Dermis microvascular lymphatic vessel endothelial cell (primary cell): ENCODE measurements at places on chromosomes 12 and 14. TPM values are rescaled to one million over a fixed set of nuclear protein-coding genes. Genes with fewer than 3 reads are reported as not detected.

MYH6 gene
- total RNA-seq: not detected in 2 replicates

MMAB gene
- 19.2 and 33.1 TPM in 2 replicates for total RNA-seq

HPD gene
- not detected in 2 replicates for total RNA-seq

DTX1 gene
- 1.8 and 6.1 TPM in 2 replicates for total RNA-seq

PRIMA1 gene
- total RNA-seq: not detected in 2 replicates

ERP27 gene
- 0.13 TPM in 1 of 2 replicates, not detected in the other for total RNA-seq

IL23A gene
- total RNA-seq: 0.13 TPM in 1 of 2 replicates, not detected in the other

- peak; percentile 43 for DNase-seq
Observed at GRCh38 chr14:75711105-75711795, 50.2 kb downstream of the TTLL5 start.

DNA sequence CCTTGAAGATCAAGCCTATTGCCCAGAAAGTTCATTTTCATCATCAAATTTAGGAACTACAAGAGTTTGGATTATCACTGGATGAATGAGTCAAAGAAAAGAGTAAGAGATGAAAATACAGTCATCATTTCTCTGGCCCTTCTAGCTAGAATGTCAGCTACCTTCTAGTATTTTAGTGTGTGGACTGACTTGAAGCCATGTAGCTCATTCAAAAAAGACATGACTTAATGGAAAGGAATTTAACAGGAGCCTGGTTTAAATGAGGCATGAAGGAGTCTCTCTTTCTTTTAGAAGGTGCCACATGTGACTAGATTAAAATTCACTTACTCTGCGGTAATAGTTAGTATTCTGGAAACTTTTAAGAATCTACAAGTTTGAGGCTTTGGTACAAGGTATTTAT is 7.1 kb downstream of the PTHLH start:
- DNase-seq: no peak

GRCh38 chr12:56878010-56878339 is 56.2 kb downstream of the SDR9C7 start:
- no peak for DNase-seq

GRCh38 chr14:73973497-73973896 is 23.4 kb downstream of the COQ6 start:
- no peak for DNase-seq

DNA sequence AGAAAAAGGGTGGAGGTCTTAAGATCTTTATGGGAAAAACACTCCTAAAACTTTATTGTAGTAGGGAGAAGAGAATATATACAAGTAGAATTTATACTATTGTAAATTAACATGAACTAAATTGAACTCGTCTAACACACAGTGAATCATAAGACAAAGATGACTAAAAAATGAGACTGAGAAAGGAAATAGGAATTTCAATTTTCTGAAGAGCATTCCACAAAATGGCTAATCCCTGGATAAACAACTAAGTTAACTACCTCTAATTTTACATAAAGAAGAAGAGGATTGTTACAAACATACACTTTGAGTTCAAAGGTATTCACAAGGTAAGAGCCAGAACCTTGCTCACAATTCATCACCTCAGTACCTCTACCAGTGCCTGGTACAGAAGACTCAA is 2.0 kb downstream of the MAP4K5 start:
- no peak for DNase-seq

DNA sequence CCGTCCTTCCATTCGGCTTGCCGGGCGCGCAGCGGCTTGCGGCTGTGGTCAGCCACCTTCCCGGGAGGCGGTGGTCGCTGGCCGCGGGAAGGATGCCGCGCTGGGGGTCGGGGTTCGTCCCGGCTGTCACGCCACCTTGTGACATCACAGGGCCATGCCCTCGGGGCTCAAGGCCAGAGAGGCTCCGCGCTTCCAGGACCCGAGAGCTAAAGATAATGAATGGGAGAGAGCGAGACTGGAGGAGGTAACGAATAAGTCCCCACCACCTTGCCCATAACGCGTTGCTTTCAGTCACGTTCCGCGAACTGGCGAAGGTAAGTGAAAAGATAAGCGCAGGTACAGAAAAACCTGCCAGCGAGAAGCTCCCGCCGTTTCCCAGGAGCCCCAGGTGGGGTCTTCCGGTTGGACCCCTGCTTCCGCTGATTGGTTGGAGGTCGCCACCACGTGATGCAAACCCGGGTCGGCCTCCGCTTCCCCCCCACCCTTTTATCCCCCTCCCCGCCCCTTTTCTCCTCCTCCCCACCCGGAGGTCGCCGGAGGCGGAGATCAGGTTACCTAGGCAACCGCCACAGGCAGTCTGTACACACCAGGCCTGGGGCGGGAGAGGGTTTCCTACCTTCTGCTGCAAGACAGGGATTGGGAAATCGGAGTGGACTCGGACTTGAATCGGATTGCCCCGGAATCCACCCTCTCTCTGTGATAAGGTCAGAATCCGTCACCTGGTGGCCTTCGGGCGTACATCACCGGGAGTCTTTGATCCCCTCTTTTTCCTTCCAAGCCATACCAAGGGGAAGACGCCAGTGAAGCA is at the start of gene LRRC9:
Gene LRRC9 (plus strand): TSS at position 575 of the 808 bp plus-strand sequence.
- no peak for DNase-seq

DNA sequence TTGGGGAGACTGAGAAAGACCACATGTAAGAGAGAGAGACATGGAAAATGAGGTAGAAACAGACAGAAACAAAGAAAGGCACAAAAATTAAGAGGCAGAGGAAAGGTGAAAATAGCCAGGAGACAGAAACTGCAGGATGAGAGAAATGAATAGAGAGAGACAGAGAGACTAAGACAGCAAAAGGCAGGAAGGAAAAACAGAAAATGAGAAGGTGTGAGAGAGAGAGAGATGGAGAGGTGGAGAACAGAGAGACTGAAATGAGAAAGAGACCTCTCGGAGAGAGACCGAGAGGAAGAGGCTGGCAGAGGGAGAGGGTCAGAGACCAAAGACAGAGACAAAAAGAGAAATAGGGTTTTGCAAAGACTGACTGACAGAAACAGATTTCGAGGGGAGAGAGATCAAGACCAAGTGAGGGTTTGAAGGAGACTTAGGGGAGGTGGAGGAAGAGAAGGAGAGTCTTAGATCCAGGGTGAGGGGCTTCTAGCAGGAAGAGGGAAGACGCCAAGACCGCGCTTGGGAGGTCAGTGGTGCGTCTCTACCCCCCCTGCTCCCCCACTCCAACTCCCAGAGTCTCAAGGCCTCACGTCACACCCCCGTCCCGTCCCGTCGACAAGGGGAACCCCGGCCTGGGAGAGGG is 1.1 kb upstream of the AQP5 start:
- DNase-seq: no peak

DNA sequence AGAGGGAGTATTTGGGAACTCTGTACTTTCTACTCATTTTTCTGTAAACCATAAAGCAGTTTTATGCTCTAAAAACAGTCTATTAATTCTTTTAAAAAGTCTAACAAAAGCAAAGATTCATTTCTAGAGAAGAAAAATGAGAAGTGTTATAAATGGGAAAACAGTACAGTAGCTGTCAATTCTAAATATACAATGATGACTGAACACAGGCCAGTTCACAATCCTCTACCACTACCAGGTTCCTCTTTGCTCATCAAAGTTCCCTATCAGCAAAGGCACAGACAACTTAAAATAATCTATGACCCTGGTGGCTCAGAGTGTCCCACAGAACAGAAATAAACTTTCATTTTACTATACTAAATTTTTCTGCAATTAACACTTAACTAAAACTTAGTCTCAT is 12.5 kb downstream of the NAA25 start:
- DNase-seq: no peak

- peak; percentile 84 for DNase-seq
Observed at GRCh38 chr12:87827638-87828264, 201.4 kb downstream of the C12orf50 start.

DNA sequence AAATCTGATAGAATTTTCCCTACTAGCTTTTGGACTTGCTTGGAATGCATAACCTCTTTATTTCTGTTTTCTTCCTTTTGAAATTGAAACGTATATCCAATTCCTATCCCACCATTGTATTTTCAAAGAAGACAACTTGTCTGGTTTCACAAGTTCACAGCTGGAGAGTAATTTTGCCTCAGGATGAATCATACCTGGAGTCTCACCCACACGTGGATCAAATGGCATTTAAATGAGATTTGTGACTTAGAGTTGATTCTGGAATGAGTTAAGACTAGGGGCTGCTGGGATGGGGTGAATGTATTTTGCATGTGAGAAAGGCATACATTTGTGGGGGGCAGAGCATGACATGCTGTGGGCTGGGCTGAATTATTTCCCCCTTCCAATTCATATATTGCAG is 516.5 kb upstream of the MGAT4C start:
- no peak for DNase-seq

DNA sequence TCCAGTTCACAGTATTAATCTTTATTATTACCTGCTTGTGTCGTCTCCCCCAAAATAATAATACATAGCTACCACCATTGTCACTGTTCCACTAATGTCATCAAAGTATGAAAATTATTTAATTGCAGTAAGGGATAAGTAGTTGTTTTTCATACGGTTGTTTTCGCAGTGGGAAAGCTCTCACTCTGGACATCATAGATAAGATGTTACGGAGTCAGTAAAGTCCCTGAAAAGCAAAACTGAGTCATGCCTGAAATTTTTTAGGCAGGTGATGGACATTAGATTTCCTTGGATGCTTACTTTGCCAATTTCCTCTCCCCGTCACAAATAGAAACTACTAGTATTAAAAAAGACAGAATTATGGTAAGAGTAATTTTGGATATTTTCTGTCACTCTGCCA is 13.2 kb downstream of the PNP start:
- no peak for DNase-seq

- DNase-seq: no peak
Observed at GRCh38 chr14:79597566-79597965, 613.7 kb downstream of the DIO2 start.

DNA sequence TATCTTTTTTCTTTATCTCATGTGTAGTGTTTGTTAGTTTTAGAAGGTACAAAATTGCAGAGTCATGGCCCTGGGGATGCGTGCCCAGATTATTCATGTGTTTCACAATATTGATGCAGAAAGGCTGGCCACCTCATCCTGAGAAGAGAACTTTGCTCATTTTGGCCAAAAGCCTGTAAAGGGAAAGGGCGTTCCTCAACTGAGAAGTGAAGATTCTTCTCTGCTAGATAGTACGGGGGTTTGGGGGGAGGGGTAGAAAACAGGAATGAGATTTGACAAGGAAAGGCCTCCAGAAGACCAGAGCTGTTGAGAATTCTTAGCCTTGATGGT is 1.7 kb downstream of the MGST1 start:
- DNase-seq: peak; percentile 58

GRCh38 chr14:20247646-20248246 is 8.7 kb downstream of the OR11H4 start:
- DNase-seq: no peak

- peak; percentile 58 for DNase-seq
Observed at GRCh38 chr12:92543840-92544239, 158.9 kb upstream of the PLEKHG7 start.

- peak; percentile 5 for DNase-seq
Observed at GRCh38 chr12:25155022-25155576, 39.9 kb downstream of the DNAI7 start.

- DNase-seq: no peak
Observed at GRCh38 chr14:100890061-100890850, 13.3 kb downstream of the RTL1 start.
